SW 1271 (cell line): ENCODE measurements at places on chromosomes 2 and 18.
A peak's percentile ranks its signal among the peaks of the same experiment; 100 is the strongest.

DNA sequence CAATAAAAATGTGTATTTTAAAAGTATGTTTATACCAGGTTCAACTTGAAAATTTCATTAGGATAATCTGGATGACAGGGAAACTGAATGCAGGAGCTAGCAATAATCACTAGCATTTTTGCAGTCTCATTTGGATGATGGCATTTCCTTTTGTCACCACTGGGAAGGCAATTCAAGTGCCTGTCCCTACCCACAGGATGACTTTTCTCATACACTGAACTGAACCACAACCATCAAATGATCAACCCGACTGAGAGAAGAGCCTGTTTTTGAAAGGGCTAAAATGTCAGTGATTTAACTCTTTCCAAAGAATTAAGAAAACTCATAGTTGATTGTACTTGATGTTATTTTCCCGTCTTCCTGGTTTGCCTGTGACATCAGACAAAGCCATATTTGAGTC, 115.0 kb downstream of the FAM124B start:
- no peak for DNase-seq

DNA sequence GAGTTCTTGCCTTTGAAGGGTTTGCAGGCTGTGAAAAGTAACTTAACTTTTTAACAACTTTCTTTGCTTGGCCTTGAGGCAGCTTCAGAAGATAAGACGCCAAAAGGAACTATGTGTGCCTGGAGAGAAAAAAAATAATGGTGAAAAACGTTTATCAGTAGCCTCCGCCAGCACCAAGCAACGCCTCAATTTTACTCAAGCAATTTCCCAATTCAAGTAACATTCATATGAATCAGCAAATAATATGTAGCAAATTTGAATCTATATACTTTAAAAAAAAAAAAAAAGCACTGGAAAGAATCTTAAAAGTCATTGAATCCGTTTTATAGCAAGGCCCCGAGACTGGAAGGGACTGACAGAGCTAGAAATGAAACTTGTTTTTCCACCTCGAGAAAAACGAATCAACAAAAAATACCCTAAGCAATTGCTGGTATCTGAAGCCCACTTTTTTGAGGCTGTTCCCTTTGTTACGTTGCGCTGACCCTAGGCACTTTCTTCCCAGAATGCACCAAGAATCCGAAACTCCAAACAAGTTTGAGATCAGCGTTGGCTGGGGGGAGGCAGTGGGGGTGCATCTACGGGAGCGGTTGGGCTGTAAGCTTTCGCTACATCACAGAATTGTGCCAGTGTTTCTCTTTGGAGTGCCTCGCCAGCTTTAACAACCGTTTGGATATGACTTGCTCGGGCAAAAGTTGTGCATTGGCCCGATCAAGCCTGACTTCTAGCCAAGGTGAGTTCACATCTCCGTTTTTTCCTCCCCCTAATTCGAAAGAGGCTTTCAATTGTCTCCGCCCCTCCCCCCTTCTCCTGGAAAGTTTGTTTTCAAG, 2.7 kb upstream of the TGIF1 start:
- peak; percentile 65 for DNase-seq

GRCh38 chr2:104673225-104673624, 180.7 kb upstream of the POU3F3 start:
- no peak for DNase-seq

DNA sequence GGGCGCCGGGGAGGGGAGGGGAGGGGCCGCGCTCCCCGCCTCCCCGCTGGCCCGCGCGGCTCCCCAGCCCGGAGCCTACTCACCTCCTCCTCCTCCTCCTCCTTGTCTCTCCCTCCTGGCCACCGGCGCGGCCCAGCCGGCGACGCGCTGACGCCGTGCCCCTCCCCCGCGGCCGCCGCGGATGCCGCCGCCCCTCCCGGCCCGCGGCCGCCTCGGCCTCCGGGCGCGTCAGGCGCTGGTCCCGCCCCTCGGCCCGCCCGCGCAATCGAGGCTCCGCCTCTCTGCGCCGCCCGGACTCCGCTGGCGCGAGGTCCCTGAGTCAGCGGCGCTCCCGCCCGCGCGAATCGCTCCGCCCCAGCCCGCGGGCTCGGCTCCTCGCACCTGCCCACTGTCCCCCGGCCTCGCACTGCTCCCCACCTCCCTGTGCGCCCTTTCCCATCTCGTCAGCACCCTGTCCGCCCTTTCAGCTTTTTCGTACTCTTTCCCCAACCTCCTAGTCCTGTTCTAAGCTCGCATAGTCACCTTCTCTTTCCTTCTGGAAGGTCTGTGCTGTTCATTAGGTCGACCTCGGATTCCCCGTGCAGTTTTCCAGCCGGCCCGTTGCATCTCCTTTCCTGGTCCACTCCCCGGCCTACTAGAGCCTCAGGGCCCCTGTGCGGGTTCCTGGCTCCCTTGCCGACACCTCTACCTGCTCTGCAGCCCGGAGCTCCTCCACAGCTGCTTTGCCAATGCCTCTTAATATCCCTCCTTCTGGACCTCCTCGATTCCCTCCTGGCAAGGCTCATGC, 187.4 kb downstream of the ZEB2 start:
- peak; percentile 84 for DNase-seq

GRCh38 chr2:54559006-54559445, 102.9 kb downstream of the SPTBN1 start:
- no peak for DNase-seq

- DNase-seq = no peak
Measured at GRCh38 chr2:191351298-191351697, 106.1 kb downstream of the MYO1B start.

GRCh38 chr18:2857491-2858131, 10.8 kb downstream of the EMILIN2 start:
- no peak for DNase-seq

DNA sequence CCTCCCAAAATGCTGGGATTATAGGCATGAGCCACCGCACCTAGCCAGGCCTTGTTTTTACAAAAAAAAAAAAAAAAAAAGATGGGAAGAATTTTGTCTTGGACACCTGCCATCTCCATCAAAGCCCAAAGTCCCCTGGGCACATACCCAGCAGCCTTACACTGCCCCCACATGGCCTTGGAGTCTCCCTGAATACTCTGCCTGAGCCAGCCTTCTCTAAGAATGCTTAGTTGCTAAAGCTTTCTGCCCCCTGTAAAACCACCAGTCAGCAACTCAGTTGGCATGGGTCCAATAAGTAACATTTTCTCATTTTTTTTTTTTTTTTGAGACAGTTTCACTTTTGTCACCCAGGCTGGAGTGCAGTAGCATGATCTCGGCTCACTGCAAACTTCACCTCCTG, 40.6 kb downstream of the SPC25 start:
- DNase-seq = peak; percentile 2

GRCh38 chr18:13279181-13280069, 60.9 kb downstream of the LDLRAD4 start:
- DNase-seq = no peak

GRCh38 chr2:54771166-54771885, 47.9 kb downstream of the EML6 start:
- no peak for DNase-seq

DNA sequence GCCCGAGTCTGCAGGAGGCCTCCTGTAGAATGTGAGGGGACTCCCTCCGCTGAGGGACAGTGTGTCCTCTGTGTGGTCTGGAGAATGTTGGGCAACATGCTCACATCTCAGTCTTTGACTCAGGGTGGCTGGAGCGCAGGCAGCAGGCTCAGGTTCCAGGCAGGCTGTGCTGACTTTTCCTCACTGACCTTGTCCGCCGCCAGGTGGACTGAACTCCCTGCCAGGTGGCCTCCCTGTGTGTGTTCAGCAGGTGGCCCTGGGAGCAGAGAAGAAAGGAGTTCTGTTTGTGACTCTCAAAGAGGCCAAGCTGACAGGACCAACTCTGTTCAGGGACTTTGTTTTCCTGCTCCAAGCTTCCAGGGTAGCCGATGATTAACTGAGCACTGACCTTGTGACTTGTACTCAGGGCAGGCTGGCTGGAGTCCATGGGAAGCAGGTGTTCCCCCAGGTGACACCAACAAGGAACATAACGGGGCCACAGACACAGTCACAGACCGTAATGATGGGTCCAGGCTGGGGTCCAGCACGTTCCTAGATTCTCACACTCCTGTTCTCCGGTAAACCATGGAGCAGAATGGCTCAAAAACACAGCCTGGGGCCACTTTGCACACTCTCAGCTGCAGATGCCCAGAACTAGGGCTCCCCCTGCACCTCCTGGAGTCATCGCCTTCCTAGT, 439.8 kb downstream of the RNF144A start:
- DNase-seq = no peak

DNA sequence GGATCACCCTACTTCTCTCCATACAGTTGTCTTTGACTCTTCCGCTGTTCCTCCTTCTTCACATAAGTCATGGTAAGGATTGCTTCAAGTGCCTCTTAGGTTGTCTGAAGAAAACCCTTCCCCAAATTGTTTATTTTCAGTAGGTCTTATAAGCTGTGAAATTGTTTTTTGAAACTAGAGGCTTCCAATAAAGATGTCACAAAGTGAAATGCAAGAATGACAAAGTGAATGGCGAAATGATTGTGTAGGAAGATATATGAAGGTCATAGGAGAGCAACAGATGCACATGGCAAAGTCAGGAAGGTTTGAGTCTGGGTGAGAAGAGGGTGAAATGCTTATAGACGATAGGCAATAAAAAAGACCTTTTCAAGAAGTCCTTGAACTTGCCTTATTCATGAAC, 548.8 kb downstream of the PARD3B start:
- no peak for DNase-seq

DNA sequence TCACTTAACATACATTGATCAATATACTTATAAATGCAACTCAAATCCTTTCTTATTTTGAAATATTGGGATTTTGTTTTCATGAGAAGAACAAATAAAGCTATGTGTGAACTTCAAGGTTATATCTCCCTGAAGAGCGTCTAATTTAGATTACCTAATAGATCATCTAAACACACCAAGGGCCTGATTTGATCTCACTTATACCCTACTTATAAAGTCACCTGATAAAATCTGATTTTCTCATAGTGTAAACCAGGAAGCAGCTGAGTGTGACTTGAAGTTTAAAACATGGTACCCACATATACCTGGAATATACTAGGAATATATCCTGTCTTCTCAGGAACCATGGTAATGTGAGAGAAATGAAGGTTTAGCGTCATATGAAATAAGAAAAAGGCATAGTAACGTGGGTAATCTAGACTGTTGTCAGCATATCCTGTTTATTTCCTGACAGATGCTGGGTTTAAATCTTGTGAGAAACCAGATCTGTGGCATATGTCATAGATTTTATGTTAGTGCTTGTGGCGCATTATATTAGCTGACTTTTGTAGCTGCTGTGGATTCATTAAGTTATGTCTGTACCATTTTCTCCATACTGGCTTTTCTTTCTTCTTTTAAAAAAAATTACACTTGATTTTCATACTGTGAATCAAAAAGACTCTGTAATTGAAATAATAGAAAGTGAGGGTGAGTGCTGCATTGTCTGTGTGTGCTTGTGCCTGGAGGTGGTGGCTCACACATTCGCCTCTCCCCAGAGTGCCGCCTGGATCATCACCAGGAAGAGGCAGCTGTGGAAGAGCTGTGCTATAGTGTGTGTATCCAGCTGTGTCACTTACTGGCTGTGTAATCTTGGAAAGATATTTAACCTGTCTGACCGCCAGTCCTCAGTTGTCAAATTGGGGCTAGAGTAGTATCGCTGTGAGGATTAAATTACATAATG, 164.0 kb downstream of the MYO3B start:
- DNase-seq = no peak

DNA sequence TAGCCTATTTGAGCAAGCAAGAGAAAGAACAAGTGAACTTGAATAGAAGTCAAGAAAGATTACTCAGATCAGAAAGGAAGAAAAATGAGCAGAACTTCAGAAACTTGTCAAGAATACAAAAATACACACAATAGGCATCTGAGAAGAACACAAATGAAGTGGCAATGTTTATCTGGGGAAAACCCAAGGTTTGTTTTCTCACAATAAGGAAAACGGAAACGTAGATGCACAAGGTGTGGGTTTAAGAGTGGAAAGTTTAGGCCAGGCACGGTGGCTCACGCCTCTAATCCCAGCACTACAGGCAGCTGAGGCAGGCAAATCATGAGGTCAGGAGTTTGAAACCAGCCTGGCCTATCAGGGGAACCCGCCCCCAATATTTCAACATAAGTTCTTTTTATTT, 159.5 kb upstream of the GYPC start:
- DNase-seq = no peak
